Left lung (tissue), 14 donors: ENCODE measurements at places on chromosomes 7 and 10. TPM values are rescaled to one million over a fixed set of nuclear protein-coding genes. Genes with fewer than 3 reads are reported as not detected.

Gene EPO
- total RNA-seq, result not detected

DNA sequence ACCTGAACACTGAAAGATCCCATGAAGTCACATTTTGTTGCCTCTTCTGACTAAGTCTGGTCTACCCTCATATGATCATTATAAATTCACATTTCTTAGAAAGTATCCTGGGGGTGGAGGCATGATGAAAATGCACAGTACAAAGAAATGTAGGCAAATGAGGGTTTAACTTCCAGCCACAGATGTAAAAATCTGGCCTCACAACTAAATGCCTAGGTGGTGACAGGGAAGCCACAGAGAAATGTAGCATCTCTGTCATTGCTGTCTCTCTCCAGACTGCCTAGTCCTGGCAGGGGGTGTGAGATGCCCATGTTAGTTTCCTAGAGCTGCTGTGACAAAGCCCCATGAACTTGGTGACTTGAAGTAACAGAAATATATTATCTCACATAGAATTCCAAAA is 395.9 kb downstream of the SORCS3 start:
- no peak overlapping the region for H3K27ac ChIP-seq
- H3K36me3 ChIP-seq, result no peaks in the 10 kb centered on the region
- no peaks in the 10 kb centered on the region for H3K27me3 ChIP-seq
- no peaks in the 10 kb centered on the region for H3K4me1 ChIP-seq

DNA sequence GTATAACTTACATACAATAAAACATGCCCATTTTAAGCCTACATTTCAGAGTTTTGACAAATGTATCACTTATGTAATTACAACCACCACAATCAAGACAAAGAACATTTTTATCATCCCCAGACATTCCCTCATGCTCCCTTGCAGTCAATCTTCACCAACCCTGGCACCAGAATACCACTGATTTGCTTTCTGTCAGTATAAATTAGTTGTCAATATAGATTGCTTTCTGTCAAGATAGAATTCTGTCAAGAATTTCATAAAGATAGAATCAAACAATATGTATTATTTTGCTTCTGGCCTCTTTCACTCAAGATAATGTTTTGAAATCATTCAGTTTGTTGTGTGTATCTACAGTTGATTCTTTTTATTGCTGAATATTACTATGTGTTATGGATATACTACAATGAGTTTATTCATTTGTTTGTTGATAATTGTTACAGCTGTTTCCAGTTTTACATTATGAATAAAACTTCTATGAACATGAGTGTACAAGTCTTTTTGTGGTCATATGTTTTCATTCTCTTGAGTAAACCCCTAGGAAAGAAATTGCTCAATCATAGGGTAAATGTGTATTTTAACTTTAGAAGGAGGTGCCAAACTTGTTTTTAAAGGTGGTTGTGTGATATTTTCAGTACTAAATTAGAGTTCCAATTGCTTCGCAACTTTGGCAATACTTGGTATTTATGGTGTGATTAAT is 56.9 kb downstream of the IFIT5 start:
- no peak overlapping the region for H3K4me3 ChIP-seq
- H3K27ac ChIP-seq, result no peak overlapping the region
- peaks cover 19% of the 10 kb centered on the region for H3K4me1 ChIP-seq
- DNase-seq, result no peak
- H3K27me3 ChIP-seq, result no peaks in the 10 kb centered on the region
- H3K36me3 ChIP-seq, result no peaks in the 10 kb centered on the region

GRCh38 chr7:32941681-32942414 is 15.4 kb upstream of the FKBP9 start:
- peaks cover 9% of the 10 kb centered on the region for H3K4me1 ChIP-seq
- H3K36me3 ChIP-seq, result no peaks in the 10 kb centered on the region
- no peaks in the 10 kb centered on the region for H3K27me3 ChIP-seq

Gene OLAH
- total RNA-seq, result 19.0 TPM

Gene SLC35G1
- total RNA-seq, result 5.7 TPM

- H3K27ac ChIP-seq, result no peak overlapping the region
- no peaks in the 10 kb centered on the region for H3K36me3 ChIP-seq
- DNase-seq, result no peak
- no peaks in the 10 kb centered on the region for H3K4me1 ChIP-seq
- H3K4me3 ChIP-seq, result no peak overlapping the region
- no peaks in the 10 kb centered on the region for H3K27me3 ChIP-seq
Measured at GRCh38 chr7:22712999-22713398, 14.0 kb upstream of the IL6 start.

DNA sequence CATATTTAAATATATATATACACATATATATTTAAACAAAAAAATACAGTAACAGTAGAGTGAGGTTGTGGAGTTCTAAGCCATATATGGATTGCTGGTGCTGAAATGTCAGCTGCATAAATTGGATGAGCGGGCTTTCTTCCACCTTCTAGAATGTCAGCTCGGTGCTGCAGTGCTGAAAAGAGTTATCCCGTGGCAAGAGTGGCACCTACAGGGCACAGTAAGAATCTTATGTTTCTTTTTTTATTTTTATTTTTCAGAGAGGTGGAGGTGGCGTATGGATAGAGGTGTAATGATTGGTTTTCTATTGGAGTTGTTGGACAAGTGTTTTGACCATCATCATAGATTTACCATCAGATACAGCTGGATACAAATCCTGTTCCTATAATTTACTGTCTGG is 86.2 kb upstream of the DYNC1I1 start:
- peak; percentile 58 for DNase-seq
- H3K4me1 ChIP-seq, result peaks cover 10% of the 10 kb centered on the region
- H3K4me3 ChIP-seq, result no peak overlapping the region
- H3K36me3 ChIP-seq, result no peaks in the 10 kb centered on the region

Gene SPDYE11
- total RNA-seq, result not detected

GRCh38 chr7:3488829-3489228 is 187.8 kb downstream of the SDK1 start:
- DNase-seq, result no peak
- H3K27ac ChIP-seq, result no peak overlapping the region
- no peaks in the 10 kb centered on the region for H3K27me3 ChIP-seq

DNA sequence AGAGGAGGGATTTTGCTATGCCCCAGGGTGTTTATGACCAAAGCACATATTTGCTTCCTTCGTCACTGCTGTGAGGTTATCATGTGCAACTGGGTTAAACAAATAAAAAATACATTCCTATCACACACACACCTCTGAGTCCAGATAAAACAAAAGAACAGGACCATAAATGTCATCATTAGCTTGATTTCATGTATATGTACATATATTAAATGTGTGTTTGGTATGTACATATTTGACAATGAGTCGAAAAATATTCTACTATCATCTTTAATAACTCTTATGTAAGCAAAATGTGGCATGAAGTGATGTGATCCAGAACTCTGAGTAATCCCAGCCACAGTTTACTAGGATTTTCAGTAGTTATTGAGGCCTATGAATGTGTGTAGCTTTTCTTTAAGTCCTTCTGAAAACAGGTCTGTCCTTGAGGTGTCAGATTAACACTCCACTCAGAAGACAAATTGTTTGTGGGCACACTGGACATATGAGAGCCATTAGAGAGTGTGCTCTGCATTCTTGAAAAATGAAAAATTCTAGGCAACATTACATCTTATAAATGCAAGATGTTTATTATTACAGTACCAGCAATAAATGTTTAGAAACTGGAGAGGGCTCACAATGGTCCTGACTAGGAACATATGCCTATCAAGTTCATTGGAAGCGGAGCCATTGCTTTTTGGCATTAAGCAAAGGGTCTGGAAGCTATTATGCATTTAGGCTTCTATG is 335.1 kb upstream of the SEMA3A start:
- no peaks in the 10 kb centered on the region for H3K4me1 ChIP-seq
- DNase-seq, result no peak
- no peak overlapping the region for H3K27ac ChIP-seq
- no peaks in the 10 kb centered on the region for H3K36me3 ChIP-seq
- H3K27me3 ChIP-seq, result no peaks in the 10 kb centered on the region
- H3K4me3 ChIP-seq, result no peak overlapping the region
